Head of caudate nucleus (tissue), 42 donors: ENCODE measurements at places on chromosomes 1 and 21.

- no peak for DNase-seq
Observed at GRCh38 chr1:150535511-150536287, 13.5 kb upstream of the ADAMTSL4 start.

- no peak for DNase-seq
Observed at GRCh38 chr21:33202464-33203363, 27.0 kb upstream of the IFNAR2 start.

DNA sequence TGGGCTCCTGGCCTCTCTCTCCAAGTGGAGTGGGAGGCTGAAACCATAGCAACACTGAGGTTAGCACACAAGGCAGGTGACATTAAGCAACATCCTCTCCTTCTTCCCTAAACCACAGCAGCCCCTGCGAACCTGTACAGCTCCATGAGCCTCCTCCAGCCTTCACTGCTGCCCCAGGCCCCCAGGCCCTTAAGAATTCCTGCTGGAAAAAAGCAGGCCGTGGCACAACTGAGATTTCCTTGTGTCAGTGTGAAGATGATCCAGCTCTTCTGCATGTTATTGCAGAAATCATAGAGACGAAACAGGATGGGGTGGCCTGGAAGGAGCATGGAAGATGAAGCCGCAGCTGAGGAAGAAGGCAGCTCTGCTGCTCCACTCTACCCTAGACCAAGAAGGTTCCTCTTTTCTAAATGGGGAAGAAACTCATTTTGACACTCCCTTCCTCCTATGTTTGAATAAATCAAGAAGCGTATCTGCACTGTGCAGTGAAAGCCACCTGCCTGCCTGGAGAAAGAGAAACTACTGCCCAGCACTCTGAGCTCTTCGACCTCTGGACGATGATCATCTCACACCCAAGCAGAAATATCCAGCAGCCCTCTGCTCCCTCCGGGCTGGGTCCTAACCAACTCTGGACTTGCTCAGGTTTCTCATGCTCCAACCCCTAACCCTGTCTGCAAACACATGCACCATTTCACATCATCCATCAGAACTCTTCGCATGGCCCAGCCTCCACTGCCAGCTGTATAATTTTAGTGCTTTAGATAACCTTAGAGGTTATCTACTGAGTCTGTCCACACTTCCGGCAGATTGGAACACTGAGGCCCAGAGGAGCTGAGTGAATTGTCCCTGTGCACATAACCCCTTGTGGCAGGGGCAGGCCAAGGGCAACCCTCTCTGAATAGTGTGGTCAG is 20.7 kb downstream of the SH3BP5L start:
- no peak for DNase-seq

GRCh38 chr1:166120281-166120680 is 46.5 kb downstream of the FAM78B start:
- no peak for DNase-seq

- DNase-seq: no peak
Observed at GRCh38 chr1:113899111-113899510, 5.5 kb downstream of the AP4B1 start.

DNA sequence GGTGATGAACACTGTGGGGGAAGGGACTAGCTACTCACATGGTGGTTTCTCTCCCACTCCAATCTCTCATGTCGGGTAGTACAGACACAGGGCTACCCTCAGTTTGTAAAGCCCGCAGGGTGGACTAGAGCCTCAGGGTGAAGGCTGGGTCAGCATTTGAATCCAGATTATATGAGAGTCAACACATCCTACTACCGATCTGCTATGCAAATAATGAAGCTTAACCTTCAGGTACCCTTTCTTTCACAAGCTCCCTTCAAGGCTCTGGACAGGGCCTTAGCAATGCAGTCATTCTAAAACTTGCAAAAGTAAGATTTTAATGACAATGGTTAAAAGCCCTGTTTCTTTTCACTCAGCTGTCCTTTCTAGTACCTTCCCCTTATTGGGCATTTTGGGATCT is 5.5 kb upstream of the ZBED6 start:
- no peak for DNase-seq

- no peak for DNase-seq
Observed at GRCh38 chr21:14875704-14876523, 188.9 kb downstream of the NRIP1 start.

GRCh38 chr21:43634618-43635017 is 24.7 kb downstream of the HSF2BP start:
- DNase-seq: no peak

DNA sequence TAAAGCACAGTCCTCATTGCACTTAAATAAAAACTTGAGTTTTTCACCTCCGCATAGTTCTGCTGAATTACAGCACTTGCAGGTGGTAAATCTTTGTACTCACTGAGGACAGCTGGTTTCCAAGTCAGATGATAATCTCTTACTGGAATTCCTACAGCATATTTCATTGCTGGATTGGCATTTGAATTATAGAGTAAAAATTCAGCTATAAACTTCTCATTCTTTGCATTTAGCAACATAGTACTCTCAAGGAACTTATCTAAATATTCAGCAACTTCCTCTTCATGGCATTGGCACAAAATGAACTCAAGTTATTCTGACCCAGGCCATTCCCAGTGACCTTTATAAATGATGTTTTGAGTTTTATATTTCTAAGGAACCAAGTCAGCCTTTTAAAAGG is 23.4 kb downstream of the GORAB start:
- DNase-seq: no peak

DNA sequence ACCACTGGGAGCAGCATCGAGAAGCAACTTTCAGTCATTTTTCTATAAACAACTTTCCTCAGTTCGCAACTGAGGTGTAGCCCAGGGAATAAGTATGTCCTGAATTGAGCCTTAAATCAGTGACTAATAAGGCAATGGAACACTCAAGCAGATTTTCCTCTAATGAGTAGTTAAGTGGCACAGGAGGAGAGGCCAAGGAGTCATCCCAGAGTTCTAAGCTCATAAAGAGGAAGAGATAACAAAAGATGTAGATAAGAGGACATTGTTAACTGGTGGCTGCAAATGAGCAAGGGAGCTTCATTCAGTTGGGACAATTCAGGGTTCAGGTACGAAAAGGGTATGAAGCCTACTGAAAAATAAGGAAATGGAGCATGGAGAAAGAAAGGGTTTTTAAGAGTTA is 64.5 kb downstream of the LRRC40 start:
- no peak for DNase-seq

- DNase-seq: no peak
Observed at GRCh38 chr1:78236716-78237115, 190.9 kb downstream of the GIPC2 start.
